WTC11 (cell line): ENCODE measurements at places on chromosomes 2 and 18.

- DNase-seq: no peak
Measured at GRCh38 chr2:215983581-215984351, 29.6 kb downstream of the MREG start.

DNA sequence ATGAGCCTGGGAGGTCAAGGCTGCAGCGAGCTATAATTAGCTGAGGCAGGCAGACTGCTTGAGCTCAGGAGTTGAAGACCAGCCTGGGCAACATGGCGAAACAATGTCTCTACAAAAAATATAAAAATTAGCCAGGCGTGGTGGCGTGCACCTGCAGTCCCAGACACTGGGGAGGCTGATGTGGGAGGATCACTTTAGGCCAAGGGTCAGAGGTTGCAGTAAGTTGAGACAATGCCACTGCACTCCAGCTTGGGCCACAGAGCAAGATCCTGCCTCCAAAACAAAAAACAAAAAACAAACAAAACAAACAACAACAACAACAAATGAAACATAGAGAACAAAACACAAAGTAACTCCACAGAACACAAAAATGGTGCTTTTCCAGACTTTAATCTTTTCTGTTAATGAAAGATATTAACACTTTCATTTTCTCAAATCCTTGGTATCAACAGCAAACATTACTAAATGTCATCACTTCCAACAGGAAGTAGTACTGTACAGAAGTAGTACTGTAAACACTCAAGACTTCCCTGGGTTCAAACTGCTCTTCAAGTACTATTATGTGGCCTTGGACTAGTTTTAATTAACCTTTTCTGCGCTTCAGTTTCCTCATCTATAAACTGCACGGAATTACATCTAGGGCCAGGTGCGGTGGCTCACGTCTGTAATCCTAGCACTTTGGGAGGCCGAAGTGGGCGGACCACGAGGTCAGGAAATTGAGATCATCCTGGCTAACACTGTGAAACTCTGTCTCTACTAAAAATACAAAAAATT, 27.9 kb downstream of the PUM2 start:
- no peak for DNase-seq

DNA sequence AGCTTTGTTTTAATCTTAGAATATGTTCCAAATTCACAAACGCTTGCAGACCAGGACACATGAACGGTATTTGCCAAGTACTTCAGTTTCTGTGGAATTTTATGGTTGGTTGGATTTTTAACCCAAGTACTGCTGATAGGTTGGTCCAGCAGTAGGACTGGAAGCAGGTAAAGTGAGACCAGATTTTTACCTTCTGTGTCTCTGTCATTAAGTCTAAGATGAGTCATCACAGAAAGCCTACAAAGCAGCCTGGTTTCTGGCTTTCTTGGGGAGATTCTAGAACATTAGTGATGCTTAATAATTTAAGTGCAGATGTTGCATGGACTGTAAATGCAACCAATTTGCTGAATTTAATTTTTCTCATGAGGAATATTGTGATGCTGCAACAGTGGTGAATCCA, 100.5 kb downstream of the SCG2 start:
- DNase-seq: no peak

GRCh38 chr18:318791-319291, 51.0 kb upstream of the THOC1 start:
- DNase-seq: no peak

DNA sequence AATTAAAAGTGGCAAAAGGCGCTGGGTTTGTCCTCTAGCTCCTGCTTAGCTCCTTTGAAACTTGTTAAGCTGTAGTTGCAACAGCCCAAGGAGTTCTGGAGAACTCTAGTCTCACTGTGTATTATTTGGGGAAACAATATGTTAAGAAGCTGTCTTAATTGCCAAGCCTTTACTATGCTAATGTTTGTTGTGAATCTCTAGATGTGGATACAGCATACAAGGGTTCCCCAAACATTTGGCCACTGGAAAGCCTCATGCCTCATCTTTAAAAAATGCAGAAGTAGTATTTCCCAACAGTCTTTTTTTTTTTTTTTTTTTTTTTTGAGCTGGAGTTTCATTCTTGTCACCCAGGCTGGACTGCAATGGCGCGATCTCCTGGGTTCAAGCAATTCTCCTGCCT, 236.7 kb downstream of the PRKCE start:
- DNase-seq: no peak

DNA sequence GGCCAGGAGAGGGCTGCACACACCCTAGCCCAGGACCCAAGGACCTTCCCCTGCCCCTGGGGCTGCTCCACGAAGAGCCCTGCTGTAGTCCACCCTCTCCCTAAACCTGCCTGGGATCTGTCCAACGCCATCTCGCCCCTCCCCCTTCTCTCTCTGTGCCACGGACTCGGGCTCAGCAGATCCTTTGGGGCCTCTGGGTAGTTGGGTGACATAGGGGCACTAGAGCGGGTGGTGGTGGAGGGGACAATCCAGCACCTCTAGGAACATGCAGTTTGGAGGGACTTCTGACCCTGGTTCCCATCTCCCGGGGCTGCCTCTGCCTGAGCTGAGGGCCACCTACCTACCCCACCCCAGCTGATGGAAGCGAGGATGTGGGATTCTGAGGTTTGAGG, 7.3 kb upstream of the CRYBA2 start:
- DNase-seq: no peak

- no peak for DNase-seq
Measured at GRCh38 chr2:37711831-37712230, 40.4 kb upstream of the CDC42EP3 start.

DNA sequence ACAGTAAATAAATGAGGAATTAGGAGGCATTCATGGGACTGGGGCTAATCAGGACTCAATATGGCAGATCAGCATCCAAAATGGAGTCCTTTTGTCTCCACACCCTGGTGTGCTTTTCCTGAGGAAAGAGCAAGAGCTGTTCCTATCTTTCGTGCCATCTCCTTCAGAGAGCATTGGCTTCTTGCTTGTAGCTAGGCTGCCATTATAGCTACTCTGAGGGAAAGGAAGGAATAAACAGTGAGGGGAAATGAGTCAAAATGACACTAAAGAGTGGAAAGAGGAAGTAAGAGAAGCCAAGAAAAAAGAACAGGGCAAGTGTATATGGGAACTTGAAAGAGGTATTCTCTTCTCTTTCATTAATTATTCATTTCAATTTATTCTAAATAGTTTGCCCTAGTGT, 8.4 kb upstream of the NMI start:
- no peak for DNase-seq

DNA sequence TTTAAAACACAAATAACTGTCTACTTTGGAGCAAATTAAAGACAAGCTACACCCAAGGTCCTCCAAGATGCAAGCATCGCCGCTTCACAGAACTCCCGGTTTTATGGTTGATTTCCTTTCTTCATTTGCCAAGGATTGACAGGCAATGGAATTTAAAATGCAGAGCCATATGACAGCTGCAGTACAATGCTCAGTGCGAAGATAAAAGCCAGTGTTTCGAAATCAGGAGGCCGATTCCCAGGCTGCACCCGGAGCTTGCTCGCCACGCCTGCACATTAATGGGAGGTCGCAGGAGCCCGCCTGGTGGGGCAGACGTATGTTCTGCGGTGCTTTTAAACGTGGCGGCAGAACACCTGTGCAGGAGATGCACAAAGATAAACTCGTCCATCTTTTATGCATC, 727.6 kb upstream of the SOX11 start:
- DNase-seq: no peak

DNA sequence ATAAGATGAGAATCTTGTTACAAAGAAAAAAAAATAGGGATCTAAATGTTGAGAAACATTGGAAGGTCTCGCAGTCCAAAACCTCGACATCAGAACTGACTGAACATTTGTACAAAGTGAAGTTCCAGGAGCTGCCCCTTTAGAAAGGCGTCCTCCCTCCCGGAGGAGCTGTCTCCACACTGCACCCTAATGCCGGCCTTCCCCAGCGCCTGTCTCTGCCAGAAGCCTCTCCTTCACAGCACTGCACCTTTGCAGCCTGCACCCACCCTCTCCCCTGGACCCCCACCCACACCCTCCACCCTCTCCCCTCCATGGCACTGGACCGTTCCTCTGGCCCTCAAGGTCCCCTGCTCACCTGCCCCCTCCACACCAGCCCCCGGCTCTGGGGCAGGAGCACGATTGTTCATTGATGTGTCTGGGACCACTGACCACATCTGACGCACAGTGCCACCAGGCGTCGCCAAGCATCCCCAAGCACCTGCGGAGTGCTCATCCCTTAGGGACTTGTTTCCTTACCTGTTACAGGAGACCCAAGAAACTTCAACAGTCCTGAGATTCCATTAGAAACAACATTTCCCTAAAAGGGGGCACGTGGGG, 90.3 kb upstream of the SNTG2 start:
- peak; percentile 39 for DNase-seq

- no peak for DNase-seq
Measured at GRCh38 chr2:80258341-80258740, 46.2 kb downstream of the LRRTM1 start.

DNA sequence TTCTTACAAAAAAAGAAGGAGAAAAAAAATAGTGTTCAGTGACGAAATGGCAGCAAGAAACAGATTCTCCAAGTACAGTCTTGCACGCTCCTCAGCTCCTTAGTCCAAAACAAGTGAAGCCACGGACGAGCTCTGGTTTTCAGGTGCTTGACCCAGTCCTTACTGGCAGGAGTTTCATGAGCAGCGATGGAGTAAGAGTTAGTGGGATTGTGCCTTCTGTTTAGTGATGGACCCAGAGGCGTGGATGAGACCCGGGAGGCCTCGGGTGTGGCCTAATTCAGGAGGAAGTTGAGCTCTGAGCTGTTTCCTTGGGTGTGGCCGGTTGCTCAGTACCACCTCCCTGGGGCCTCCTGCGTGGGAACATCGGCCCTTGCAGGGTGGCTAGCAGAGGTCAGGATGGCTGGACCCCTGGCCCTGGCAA, 52.0 kb downstream of the KIF5C start:
- no peak for DNase-seq

- DNase-seq: no peak
Measured at GRCh38 chr2:50602636-50603327, 429.1 kb downstream of the NRXN1 start.

DNA sequence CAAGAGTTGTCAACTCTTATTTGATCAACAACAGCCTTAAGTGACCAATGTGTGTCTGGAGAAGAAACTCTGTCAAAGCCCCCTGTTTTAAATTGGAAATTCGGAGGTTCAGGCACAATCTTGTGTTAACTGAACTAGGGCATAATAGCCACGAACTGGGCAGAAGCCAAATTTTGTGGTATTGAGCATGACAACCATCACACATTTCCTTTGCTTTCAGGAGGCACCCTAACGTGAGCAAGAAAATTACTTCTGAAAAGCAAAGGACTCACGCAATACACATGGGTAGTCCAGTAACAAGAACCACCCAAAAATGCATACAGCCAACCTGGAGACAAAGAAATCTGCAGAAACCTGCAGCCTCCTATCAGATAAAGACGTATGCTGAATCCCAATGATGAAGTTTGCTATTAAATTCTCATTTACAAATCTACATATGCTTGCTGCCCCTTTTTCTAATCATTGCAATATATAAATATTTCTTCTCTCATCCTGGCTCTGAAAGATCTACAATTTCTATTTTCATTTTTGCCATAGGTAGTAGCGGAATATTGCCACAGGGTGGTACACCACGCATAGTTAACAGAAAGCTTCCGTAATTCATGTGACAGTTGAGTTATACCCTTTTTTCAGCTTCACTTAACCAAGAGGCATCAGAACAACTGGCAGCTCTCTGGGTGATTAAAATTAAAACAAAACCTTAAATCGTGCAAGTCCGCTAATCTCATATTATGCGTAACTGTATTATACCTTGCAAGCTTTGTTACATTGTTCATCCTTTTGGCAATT, 495.8 kb downstream of the NRXN1 start:
- DNase-seq: no peak

GRCh38 chr2:138444411-138444810, 57.2 kb upstream of the SPOPL start:
- no peak for DNase-seq

DNA sequence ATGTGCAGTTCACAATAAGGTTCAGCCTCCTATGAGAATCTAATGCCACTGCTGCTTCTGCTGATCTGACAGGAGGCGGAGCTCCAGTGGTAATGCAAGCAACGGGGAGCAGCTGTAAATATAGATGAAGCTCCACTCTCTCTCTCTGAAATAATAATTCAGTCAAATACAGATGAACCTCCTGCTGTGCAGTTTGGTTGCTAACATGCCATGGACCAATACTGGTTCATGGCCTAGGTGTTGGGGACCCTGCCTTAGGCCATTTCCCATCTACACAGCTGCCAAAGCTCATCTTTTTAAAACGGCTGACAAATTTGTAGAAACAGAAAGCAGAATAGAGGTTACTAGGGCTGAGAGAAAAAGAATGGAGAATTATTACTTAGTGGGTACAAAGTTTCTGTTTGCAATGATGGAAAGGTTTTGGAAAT, 10.7 kb upstream of the HNRNPA3 start:
- no peak for DNase-seq

DNA sequence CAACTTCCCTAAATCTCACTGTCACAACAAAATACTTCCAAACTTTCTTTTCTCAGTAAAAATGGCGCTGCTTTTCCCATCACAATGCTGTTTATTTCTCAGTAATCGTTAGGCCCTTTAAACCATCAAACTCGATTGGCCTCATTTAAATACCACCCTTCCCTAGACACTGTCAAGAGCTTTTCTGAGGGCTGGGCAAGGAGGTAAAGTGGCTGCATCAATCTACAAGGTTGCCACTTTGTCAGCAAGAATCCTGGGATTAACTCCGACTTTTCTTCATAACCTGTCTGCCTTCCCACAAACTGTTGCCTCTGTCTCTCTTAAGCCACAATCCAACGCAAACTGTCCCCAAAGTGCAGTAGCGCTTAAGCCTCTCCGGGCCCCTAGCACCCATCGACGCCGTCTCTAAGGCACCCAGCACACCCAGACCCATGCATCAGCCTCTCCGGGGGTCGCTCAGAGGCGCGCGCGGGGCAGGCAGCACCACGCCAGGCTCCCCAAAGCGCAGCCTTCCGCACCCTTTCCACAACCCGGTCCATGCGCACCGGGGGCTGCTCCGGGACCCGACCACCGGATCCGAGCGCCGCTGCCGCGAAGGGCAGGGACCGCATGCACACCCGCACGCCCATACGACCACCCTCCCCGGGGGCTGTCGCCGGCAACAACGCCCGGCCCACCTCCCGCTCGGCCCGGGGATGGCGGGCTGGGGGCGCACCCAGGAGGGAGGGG, 683 bp downstream of the MBOAT2 start:
- peak; percentile 19 for DNase-seq

DNA sequence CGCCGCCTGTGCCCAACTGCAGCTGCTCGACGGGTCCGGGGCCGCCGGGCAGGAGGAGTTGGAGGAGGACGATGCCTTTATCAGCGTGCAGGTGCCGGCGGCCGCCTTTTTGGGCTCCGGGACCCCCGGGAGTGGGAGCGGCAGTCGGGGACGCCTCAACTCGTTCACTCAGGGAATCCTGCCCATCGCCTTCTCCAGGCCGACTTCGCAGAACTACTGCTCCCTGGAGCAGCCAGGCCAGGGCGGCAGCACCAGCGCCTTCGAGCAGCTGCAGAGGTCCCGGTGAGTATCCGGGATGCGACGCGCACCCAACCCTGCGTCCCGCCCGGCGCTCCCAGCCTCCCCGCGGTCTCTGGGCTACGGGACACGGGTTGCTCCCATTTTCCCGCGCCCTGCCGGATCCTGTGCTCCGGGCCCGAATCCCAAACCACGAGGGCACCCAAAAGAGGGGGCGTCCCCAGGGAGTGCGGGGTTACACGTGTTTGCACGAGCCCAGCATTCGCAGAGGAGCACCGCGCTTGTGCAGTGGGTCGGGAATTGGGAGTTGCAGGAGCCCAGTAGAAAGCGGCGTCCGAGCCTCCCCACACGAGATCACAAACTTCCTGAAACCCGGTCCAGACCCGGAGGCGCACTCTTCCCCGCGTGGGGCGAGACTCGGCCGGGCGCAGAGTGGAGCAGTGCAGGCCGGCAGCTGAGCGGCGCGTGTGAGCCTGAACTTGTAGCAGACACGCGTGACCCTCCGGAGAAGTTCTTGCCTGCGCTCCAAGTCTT, 1.2 kb downstream of the CABLES1 start:
- DNase-seq: peak; percentile 34
